Activated T-helper 2 cell treated with anti-CD3 and anti-CD28 coated beads, Interferon-gamma antibody, Interleukin-2, Interleukin-4, amounts not matched to agents 10 μg/mL and 5 μg/mL and 100 μg/mL, durations not matched to agents 14 hours and 24 hours and 36 hours (primary cell): ENCODE measurements at places on chromosomes 6 and 20. TPM values are rescaled to one million over a fixed set of nuclear protein-coding genes. Genes with fewer than 3 reads are reported as not detected.

SASH1 gene
- total RNA-seq = 0.52 and 0.74 TPM in 2 replicates

RAD21L1 gene
- 0.32 TPM in 1 of 2 replicates, not detected in the other for total RNA-seq

IL17A gene
- 0.18 TPM in 1 of 2 replicates, not detected in the other for total RNA-seq

CRIP3 gene
- total RNA-seq = 0.34 and 0.75 TPM in 2 replicates

C6orf141 gene
- not detected in 2 replicates for total RNA-seq

VGLL2 gene
- not detected in 2 replicates for total RNA-seq

DNA sequence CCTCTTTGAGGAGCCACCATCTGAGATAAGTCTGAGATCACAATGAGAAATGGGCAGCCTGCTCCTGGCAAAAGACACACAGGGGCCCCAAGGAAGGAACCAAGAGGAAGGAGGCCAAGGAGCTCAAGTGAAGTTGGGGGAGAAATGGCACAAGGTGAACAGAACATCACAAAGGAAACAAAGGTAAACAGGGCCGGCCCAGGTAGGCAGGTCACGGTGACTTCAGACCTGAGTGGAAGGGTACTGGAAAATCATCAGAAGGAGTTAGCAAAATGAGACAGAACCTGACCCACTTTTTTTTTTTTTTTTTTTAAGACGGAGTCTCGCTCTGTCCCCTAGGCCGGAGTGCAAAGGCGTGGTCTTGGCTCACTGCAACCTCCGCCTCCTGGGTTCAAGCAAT is 11.3 kb downstream of the ZMYND8 start:
- H3K4me1 ChIP-seq = peaks cover 22% of the 10 kb centered on the region
- H3K4me3 ChIP-seq = no peak overlapping the region
- H3K27me3 ChIP-seq = no peaks in the 10 kb centered on the region
- peak overlapping the region; percentile 31 for H3K27ac ChIP-seq
- DNase-seq = no peak

GRCh38 chr20:50273601-50274491 is 83.2 kb downstream of the CEBPB start:
- no peak overlapping the region for H3K27ac ChIP-seq
- no peaks in the 10 kb centered on the region for H3K36me3 ChIP-seq
- DNase-seq = no peak
- H3K27me3 ChIP-seq = peaks cover 10% of the 10 kb centered on the region
- H3K4me1 ChIP-seq = peaks cover 2% of the 10 kb centered on the region
- H3K4me3 ChIP-seq = no peak overlapping the region

- no peak overlapping the region for H3K4me3 ChIP-seq
- no peak for DNase-seq
- H3K36me3 ChIP-seq = peaks cover 4% of the 10 kb centered on the region
- no peaks in the 10 kb centered on the region for H3K4me1 ChIP-seq
- H3K27ac ChIP-seq = no peak overlapping the region
Observed at GRCh38 chr20:30511322-30512030, 746.0 kb upstream of the DEFB115 start.

GRCh38 chr6:157684620-157685299 is 138.3 kb upstream of the SNX9 start:
- H3K4me1 ChIP-seq = no peaks in the 10 kb centered on the region
- peaks cover 2% of the 10 kb centered on the region for H3K27me3 ChIP-seq
- H3K36me3 ChIP-seq = no peaks in the 10 kb centered on the region
- no peak overlapping the region for H3K27ac ChIP-seq
- no peak overlapping the region for H3K4me3 ChIP-seq

DNA sequence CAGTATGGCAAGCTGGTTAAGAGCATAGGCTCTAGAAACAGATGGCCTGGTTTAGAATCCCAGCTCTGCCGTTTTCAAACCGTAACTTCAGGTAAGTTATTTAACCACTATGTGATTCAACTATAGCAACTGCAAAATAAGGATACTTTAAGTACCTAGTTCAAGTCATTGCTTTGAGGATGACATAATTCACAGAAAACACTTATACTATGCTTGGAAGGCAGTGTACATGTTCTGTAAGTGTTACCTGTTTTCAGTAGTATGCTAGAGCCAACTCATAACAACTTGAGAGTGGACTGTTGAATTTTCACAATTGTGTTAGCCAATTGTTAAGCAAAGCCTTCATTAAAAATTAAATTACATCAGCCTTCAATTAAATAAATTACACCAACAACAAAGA is 134.8 kb upstream of the BEND6 start:
- no peak overlapping the region for H3K4me3 ChIP-seq
- no peaks in the 10 kb centered on the region for H3K36me3 ChIP-seq
- DNase-seq = no peak
- no peak overlapping the region for H3K27ac ChIP-seq
- peaks cover 1% of the 10 kb centered on the region for H3K27me3 ChIP-seq

DNA sequence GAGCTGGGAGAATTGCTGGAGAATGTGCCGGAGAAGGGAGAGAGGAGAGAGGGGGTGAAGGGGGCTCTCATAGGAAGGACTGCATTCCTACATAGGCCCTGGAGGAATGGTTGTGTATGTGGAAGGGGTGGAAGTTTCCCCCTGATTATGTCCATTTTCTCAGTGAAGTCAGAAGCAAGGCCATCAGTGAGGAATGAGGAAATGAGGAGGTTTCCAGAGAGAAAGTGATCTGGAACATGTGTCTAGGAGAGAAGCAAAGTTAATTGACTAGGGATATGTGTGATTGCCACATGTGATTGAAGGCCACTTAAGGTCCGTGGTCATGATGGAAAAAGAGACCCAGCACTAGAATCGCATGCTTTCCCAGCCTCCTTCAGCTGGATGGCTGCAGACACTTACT is 42.3 kb downstream of the TBPL1 start:
- no peaks in the 10 kb centered on the region for H3K36me3 ChIP-seq
- DNase-seq = no peak
- peaks cover 4% of the 10 kb centered on the region for H3K27me3 ChIP-seq

GRCh38 chr6:119476554-119476953 is 127.0 kb upstream of the MAN1A1 start:
- peaks cover 4% of the 10 kb centered on the region for H3K4me1 ChIP-seq
- H3K27me3 ChIP-seq = peaks cover 24% of the 10 kb centered on the region
- H3K4me3 ChIP-seq = no peak overlapping the region
- H3K27ac ChIP-seq = no peak overlapping the region
- no peak for DNase-seq
- H3K36me3 ChIP-seq = no peaks in the 10 kb centered on the region

- no peaks in the 10 kb centered on the region for H3K27me3 ChIP-seq
- no peaks in the 10 kb centered on the region for H3K36me3 ChIP-seq
- no peak overlapping the region for H3K27ac ChIP-seq
- H3K4me1 ChIP-seq = peaks cover 20% of the 10 kb centered on the region
Observed at GRCh38 chr20:54048481-54048880, 21.9 kb downstream of the BCAS1 start.

- no peak overlapping the region for H3K27ac ChIP-seq
- H3K4me1 ChIP-seq = peaks cover 8% of the 10 kb centered on the region
- no peak for DNase-seq
- H3K27me3 ChIP-seq = no peaks in the 10 kb centered on the region
- no peak overlapping the region for H3K4me3 ChIP-seq
- H3K36me3 ChIP-seq = peaks cover 39% of the 10 kb centered on the region
Observed at GRCh38 chr20:37777012-37777950, 83.5 kb downstream of the CTNNBL1 start.

- peaks cover 34% of the 10 kb centered on the region for H3K4me1 ChIP-seq
- H3K27me3 ChIP-seq = peaks cover 20% of the 10 kb centered on the region
- H3K27ac ChIP-seq = no peak overlapping the region
- DNase-seq = no peak
- no peak overlapping the region for H3K4me3 ChIP-seq
Observed at GRCh38 chr20:17860301-17861197, 108.0 kb downstream of the SNX5 start.

GRCh38 chr20:7940341-7940740 is at the start of gene HAO1:
HAO1 (minus strand) TSS chr20:7940458; CDS start chr20:7940422, 36 bp downstream.
- no peaks in the 10 kb centered on the region for H3K36me3 ChIP-seq
- no peaks in the 10 kb centered on the region for H3K4me1 ChIP-seq
- no peak within 1 kb of the TSS for H3K4me3 ChIP-seq
- H3K27ac ChIP-seq = no peak within 1 kb of the TSS

GRCh38 chr6:135797361-135797760 is 54.1 kb upstream of the PDE7B start:
- no peaks in the 10 kb centered on the region for H3K27me3 ChIP-seq
- H3K4me1 ChIP-seq = peaks cover 14% of the 10 kb centered on the region
- no peak overlapping the region for H3K4me3 ChIP-seq
- no peak overlapping the region for H3K27ac ChIP-seq
- DNase-seq = no peak
- no peaks in the 10 kb centered on the region for H3K36me3 ChIP-seq

DNA sequence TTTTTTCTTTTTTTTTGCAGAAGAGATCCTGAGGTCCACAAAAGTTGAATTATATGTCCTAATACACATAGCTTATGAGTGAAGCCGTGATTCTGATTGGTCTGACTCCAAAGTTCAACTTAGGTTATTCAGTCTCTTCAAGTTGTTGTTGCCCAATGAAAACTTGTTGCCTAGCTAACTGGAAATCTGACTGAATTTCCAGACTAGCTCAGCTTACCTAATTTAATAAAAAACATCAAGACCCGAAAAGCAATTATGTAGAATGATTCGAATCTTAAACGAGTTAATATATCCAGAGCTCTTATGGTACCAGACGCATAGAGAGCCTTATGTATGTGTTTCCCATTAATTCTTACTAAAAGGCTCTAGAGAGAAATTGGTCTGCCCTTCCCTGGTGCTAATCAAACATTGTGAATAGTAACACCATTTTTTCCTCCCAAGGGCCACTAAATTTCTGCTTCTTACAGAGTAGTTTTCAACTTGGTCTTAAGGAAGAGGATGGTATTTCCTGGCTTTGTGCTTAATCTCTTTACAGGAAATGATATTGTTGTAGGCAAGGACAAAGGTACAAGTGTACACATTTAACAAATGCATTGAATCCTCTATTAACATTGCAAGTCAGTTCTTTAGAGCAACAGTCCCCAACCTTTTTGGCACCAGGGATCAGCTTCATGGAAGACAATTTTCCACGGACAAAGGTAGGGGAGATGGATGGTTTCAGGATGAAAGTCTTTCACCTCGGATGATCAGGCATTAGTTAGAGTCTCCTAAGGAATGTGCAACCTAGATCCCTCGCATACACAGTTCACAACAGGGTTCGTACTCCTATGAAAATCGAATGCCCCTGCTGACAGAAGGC is 107.9 kb downstream of the TSHZ2 start:
- H3K27ac ChIP-seq = no peak overlapping the region
- H3K4me1 ChIP-seq = peaks cover 18% of the 10 kb centered on the region
- H3K36me3 ChIP-seq = no peaks in the 10 kb centered on the region
- no peak overlapping the region for H3K4me3 ChIP-seq
- no peak for DNase-seq

GRCh38 chr6:17957498-17957897 is 29.9 kb downstream of the KIF13A start:
- peaks cover 4% of the 10 kb centered on the region for H3K4me1 ChIP-seq
- no peak overlapping the region for H3K27ac ChIP-seq
- H3K4me3 ChIP-seq = no peak overlapping the region
- H3K36me3 ChIP-seq = no peaks in the 10 kb centered on the region
- DNase-seq = no peak

DNA sequence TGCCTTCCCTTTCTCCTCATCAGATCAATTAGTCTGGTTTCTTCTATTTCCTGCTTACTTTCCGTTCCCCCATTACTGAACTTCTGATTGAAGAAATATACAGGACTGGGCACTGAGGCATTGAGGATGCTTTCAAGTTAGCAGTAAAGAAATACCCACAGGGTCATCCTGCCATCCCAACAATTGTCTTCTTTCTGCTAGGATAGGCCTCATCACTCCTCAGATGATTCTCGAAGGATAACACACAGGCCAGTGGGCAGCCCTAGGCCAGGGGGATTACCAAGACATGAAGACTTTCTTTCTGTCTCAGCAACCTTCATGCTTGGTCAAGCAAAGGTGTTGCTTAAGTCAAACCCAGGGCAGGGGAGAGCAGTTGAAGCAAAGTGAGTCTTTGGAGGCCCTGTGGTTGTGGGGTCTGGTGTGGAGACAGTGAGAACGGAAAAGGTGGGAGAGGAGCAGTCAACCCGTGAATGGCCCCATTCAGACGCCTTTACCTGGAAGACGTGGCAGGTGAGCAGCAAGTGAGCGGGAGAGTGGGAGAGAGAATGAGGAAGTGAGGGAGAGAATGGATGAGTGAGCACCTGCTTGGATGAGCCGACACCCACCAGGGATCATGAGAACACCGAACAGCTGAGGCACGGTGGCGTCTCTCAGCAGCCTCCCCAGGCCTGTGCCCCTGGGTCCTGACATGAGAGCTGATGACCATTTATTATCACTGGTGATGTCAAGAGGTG is 462.9 kb downstream of the PREX1 start:
- no peaks in the 10 kb centered on the region for H3K36me3 ChIP-seq
- no peak overlapping the region for H3K4me3 ChIP-seq
- peaks cover 5% of the 10 kb centered on the region for H3K27me3 ChIP-seq
- DNase-seq = no peak

DNA sequence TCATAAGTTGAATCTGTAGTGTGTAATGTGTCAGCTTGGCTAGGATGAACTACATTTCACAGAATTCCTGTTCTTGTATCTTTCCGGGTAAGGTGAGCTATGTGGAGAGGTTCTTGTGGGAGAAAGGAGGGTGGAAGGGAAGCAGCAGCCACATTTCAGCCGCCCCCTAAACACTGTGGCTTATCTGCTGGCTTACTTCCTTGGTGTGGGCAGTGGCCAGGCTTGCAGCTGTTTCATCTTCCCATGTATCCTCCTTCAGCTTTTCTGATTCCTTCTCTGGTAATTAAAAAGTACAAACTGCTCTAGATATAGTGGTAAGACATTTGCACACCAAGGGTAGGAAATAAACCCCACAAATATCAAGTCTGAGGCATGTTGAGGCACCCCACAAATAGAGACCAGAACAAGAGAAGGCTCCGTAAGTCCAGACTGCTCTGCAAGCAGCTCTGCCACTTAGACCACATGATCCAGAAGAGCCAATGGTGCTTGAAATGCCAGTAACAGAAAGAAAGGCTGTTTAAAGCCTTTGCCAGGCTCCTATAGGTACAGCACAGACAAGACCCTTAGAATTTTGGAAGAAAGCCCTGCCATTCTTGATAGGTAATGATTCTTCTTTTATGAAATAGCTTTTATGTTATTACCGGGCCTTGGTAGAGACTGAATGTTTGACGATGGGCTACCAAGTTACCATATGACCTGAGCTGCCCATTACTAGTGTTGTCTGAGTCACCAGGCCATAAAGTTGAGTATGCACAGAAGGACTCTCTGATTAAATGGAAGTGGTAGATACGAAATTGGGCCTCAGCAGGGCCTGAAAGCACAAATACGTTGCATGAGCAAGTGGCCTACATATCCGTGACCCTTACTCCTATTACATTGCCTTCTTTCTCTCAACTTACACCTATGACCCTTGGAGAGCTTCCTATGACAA is 215.0 kb upstream of the SGK1 start:
- peak overlapping the region; percentile 3 for H3K4me3 ChIP-seq
- peak overlapping the region; percentile 0 for H3K27ac ChIP-seq
- H3K4me1 ChIP-seq = peaks cover 47% of the 10 kb centered on the region
- DNase-seq = no peak
- peaks cover 51% of the 10 kb centered on the region for H3K36me3 ChIP-seq

- H3K36me3 ChIP-seq = no peaks in the 10 kb centered on the region
- H3K4me1 ChIP-seq = peaks cover 28% of the 10 kb centered on the region
- no peak overlapping the region for H3K4me3 ChIP-seq
- no peak for DNase-seq
- peak overlapping the region; percentile 43 for H3K27ac ChIP-seq
- peaks cover 2% of the 10 kb centered on the region for H3K27me3 ChIP-seq
Observed at GRCh38 chr6:154611241-154611640, 100.8 kb upstream of the CNKSR3 start.

GRCh38 chr20:48620507-48621375 is 207.1 kb downstream of the PREX1 start:
- peaks cover 12% of the 10 kb centered on the region for H3K4me1 ChIP-seq
- peak overlapping the region; percentile 75 for H3K4me3 ChIP-seq
- no peaks in the 10 kb centered on the region for H3K27me3 ChIP-seq
- DNase-seq = peak; percentile 65
- no peak overlapping the region for H3K27ac ChIP-seq
- peaks cover 6% of the 10 kb centered on the region for H3K36me3 ChIP-seq

GRCh38 chr20:63855363-63856097 is 5.8 kb upstream of the ABHD16B start:
- peaks cover 14% of the 10 kb centered on the region for H3K4me1 ChIP-seq
- peaks cover under 1% of the 10 kb centered on the region for H3K36me3 ChIP-seq
- peaks cover 5% of the 10 kb centered on the region for H3K27me3 ChIP-seq
- H3K27ac ChIP-seq = no peak overlapping the region
- no peak for DNase-seq
